ENCODE measurements at places on chromosomes 11 and 22. TPM values are rescaled to one million over a fixed set of nuclear protein-coding genes. Genes with fewer than 3 reads are reported as not detected.

The FAM180B gene
- not detected for total RNA-seq

DNA sequence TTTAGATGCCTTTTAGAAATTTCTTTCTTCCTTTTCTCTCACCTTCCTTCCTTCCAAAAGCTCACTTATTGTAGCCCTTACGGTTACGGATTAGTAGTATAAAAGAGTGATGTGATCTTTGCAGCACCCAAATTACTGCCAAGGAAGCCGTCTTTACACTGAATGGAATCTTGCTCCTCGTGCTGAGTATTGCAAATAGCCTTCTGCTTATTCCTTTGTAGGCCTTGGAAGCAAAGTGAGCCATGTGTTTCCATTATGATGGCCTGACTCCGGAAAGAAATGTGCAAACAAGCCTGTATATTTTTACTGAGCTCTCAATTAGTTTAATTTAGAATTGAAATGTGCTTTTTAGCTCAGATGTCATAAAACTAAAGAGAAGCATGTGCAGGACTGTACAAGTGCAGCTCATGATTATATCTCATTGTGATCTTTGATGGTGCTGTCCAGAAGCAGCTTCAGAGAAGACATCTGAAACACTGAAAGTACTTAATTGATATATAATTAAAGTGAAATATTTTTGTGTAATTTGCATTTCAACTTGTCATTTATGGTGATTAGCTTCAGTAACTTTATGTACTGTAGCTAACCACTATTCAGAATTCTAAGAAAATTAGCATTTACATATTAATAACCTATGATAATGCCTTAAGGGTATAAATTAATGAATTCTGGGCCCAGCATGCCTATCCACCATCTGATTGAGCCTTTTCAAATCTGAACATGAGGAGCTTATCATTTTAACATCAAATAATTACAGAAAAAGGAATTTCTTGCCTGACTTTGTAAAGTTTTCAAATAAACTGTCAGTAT lies 129.3 kb downstream of the GRIA4 start:
- DNase-seq: no peak

The AHNAK gene
- 12.3 TPM for total RNA-seq

DNA sequence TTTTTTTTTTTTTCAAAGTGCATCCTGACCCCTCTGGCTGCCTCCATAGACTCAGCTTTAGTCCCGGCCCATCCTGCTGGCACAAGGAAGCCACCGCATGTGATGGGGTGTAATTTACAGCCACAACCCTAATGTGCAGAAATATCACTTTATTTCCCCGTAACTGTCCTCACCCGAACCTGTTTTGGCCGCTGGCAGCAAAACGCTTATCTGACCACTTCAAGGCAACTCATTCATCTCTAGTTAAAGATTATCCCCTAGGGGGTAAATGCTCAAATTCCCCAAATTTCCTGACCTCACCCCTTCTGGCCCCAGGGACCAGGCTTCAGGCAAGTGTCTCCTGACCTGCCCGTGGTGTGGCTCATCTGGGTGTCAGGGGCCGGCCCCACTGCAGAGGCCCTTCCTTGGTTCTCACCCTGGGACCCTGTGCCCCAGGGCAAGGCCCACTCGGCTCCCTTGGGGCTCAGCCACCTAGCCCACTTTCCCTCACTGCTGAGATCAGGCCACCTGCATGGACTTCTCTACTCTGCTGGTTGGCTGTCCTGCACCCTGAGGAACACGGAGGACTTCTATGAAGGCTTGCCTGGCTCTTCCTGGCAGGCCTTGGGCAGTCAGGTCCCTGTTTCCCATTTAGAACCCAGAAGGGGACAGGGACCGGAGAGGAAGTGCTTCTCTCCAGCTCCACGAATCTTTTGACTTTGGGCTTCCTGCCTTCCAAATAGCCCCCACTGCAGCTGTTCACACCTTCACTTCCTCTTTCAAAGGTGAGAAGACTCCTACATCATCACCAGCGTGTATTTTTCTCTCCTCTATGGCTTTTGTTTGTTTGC lies 53.3 kb downstream of the WNT11 start:
- no peak for DNase-seq

GRCh38 chr11:47589977-47590861 lies 3.7 kb downstream of the FAM180B start:
- no peak for DNase-seq

GRCh38 chr11:33867996-33868646 lies 23.8 kb downstream of the LMO2 start:
- no peak for DNase-seq

GRCh38 chr11:2743427-2744110 lies 43.8 kb upstream of the KCNQ1OT1 start:
- DNase-seq: no peak

DNA sequence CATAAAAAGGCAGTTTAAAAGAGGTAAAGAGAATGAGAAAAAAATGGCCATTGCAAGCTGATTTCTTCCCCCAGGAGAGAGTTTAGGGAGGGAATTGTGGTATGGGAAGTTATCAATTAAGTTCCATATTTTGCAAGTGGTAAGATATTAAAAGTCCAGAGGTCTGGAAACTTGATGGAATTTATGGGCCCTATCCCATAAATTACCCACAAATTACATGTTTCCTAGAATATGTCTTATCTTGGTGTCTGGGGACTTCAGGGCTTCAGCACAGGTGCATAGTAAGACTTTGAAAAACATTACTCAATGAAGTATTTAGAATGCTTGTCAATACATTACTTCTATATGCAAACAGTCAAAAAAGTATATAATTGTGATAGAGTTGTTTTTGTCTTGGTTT lies 614.9 kb upstream of the LRRC4C start:
- DNase-seq: no peak

- peak; percentile 44 for DNase-seq
Measured at GRCh38 chr11:67648140-67648795, 2.3 kb downstream of the ACY3 start.

DNA sequence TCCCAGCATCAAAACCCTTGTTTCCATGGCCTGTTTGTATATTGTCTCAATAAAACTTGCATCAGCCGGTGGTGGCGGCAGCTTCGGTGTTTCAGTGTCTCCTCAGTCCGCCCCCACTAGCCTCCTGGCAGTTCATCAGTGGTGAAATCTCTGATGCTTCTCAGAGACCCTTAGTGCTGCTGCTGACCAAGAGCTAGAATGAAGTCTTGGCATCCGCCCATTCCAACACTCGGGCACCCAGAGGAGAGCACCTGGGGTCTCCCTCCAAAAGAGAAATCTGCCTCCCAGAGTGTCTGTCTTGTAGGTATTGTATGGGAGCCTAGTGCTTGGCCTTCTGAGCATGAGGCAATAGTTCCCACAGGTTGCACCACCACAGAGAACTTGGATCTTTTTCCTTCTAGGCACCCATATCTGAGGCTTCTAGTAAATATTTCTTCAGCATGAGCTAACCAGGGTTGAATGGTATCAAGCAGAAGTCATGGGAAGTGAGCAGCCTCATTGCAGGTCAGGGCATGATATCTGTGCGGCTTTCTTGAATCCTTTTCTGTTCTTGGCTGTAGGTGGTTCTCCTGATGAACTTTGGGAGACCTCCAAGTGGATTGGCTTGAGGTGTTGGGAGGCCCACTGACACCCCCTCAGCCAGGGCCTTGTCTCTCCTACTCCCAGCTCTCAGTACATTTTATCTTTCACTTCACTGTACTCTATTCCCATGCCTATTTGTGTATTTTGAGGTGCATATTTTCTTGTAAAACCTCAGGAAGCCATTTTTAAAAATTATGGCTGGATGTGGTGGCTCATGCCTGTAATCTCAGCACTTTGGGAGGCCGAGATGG lies 13.2 kb upstream of the AIFM3 start:
- DNase-seq: no peak

DNA sequence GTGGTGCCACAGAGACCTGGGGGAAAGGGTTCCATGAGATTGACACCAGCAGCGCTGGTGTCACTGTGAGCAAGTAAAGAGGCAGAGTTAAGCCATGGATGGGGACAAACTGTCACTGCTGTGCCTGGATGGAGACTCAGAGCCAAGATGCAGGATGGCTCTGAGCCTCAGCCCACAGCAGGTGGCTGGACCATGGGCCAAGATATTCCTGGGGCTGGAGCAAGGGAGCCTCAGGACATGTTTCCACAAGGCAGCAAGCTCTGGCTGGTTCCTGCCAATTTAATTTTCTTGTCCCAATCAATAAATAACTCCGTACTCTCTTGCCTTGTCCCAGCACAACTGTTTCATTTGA lies 23.0 kb downstream of the MYO18B start:
- no peak for DNase-seq

DNA sequence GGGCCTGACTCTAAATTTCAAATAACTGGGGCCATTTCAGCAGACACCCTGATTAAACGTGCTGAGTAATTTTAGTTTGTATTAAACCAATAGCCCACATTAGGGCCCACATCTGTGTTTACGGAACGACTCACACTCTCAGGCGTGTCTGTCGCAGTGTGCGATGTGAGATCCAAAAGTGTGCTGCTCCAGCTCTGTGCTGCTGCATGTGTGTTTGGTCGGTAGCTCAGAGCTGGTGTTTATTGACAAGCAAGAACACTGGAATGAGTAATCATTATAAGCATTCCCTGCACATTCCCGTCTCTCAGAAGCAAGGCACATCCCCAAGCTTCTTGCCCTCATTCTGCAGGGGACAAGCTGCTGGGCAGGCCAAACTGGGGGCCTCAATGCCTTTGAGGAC lies 7.8 kb downstream of the OPCML start:
- no peak for DNase-seq

DNA sequence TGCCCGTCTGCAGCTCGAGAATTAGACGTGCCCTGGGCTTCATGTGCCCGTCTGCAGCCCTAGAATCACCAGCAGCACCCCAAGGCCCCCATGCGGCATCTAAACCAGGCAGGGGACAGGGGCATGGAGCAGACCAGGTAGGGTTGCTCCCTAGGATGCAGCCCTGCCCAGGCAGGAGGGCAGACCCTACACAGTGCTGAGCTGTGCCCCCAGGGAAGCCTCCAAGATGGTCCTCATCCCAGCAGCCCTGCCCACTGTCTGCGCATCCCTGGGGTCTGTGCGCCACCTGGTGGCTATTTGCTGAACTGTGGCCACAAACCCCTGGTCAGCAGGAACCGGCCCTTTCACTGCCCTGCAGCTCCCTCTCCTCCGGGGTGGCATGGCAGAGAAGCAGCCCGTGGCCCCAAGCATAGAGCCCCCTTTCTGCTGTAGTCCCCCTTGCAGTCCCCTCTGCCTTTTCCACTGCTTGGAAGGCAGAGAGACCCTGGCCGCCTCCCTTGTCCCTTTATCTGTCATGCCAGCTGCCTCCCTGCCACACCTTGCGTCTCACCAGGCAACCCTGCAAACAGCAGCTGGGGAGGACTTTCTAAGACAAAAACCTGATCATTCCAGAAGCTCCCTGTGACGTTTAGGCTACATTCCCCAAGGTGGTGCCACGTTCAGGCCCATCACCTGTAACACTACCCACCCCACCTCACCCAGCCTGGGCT lies 86.6 kb downstream of the KCNQ1 start:
- peak; percentile 68 for DNase-seq
